ENCODE measurements at places on chromosomes 5 and 9. TPM values are rescaled to one million over a fixed set of nuclear protein-coding genes. Genes with fewer than 3 reads are reported as not detected.

PPP2R2B gene
- 1.3 TPM for total RNA-seq

TCF7 gene
- 0.37 TPM for total RNA-seq

RGS7BP gene
- total RNA-seq: not detected

WDR41 gene
- total RNA-seq: 179 TPM

IPO11 gene
- total RNA-seq: 32.6 TPM

CXCL14 gene
- 0.22 TPM for total RNA-seq

GFI1B gene
- not detected for total RNA-seq

ROR2 gene
- total RNA-seq: 18.7 TPM

NUP214 gene
- total RNA-seq: 23.0 TPM

MZB1 gene
- not detected for total RNA-seq

P4HA2 gene
- 471 TPM for total RNA-seq

PAEP gene
- not detected for total RNA-seq

AHRR gene
- total RNA-seq: 26.7 TPM

GADD45G gene
- total RNA-seq: 0.66 TPM

EGFL7 gene
- total RNA-seq: 7.2 TPM

BBLN gene
- total RNA-seq: 35.4 TPM

LAMC3 gene
- 0.89 TPM for total RNA-seq

PCDHA11 gene
- 0.22 TPM for total RNA-seq

C5orf58 gene
- total RNA-seq: not detected

ZNF474 gene
- total RNA-seq: 0.11 TPM

SLC34A3 gene
- total RNA-seq: not detected

EMB gene
- 3.2 TPM for total RNA-seq

CA9 gene
- total RNA-seq: 8.6 TPM

KIF12 gene
- total RNA-seq: not detected

PDCD1LG2 gene
- 10.1 TPM for total RNA-seq

SH3TC2 gene
- 4.8 TPM for total RNA-seq

C9orf43 gene
- total RNA-seq: 0.77 TPM

CMYA5 gene
- total RNA-seq: 3.7 TPM

B4GALT7 gene
- 33.9 TPM for total RNA-seq

CKMT2 gene
- total RNA-seq: 25.2 TPM

IL5 gene
- not detected for total RNA-seq

DNAJA1 gene
- 129 TPM for total RNA-seq

C9orf50 gene
- total RNA-seq: 0.12 TPM

MEGF10 gene
- 0.22 TPM for total RNA-seq

DNAH5 gene
- 0.11 TPM for total RNA-seq

ECSCR gene
- 0.55 TPM for total RNA-seq

FSTL4 gene
- not detected for total RNA-seq

TUSC1 gene
- 10.4 TPM for total RNA-seq

CNTNAP3B gene
- total RNA-seq: 14.5 TPM

PNPLA7 gene
- total RNA-seq: 0.55 TPM

C6 gene
- total RNA-seq: 0.11 TPM

ASTN2 gene
- 7.5 TPM for total RNA-seq

TXN gene
- 370 TPM for total RNA-seq

FBP1 gene
- total RNA-seq: not detected

IL7R gene
- 4.9 TPM for total RNA-seq

PCDHGA2 gene
- 0.89 TPM for total RNA-seq

SH3RF2 gene
- 1.2 TPM for total RNA-seq

IL3 gene
- not detected for total RNA-seq

PTGS1 gene
- total RNA-seq: 11.4 TPM

RANBP17 gene
- 12.3 TPM for total RNA-seq

NKD2 gene
- total RNA-seq: not detected

FOXD4 gene
- not detected for total RNA-seq

ZNF622 gene
- total RNA-seq: 67.7 TPM

Data from uterine smooth muscle cell (primary cell).